ENCODE measurements at places on chromosomes 16 and 17.
A peak's percentile ranks its signal among the peaks of the same experiment; 100 is the strongest.

DNA sequence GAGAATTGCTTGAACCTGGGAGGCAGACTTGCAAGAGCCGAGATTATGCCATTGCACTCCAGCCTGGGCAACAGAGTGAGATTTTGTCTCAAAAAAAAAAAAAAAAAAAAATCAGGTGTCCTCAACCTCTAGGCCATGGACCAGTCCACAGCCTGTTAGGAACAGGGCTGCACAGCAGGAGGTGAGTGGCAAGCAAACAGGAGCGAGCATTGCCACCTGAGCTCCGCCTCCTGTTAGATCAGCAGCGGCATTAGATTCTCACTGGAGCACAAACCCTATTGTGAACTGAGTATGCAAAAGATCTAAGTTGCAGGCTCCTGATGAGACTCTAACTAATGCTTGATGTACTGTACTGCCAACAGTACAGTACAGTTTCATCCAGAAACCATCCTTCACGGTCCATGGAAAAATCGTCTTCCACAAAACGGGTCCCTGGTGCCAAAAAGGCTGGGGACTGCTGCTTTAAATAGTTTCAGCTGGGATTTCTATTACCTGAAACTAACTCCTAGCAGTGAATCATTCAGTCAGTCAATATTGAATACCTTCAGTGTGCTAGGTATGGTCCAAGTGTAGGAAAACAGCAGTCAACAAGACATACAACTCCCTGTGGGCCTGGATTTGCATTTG, 56.3 kb upstream of the DHX40 start:
- DNase-seq: peak; percentile 51

- no peak for DNase-seq
These were observed 98.8 kb upstream of the MED13 start for GRCh38 chr17:62163847-62164246.

GRCh38 chr16:54055864-54056263, 230.7 kb downstream of the IRX3 start:
- DNase-seq: no peak

DNA sequence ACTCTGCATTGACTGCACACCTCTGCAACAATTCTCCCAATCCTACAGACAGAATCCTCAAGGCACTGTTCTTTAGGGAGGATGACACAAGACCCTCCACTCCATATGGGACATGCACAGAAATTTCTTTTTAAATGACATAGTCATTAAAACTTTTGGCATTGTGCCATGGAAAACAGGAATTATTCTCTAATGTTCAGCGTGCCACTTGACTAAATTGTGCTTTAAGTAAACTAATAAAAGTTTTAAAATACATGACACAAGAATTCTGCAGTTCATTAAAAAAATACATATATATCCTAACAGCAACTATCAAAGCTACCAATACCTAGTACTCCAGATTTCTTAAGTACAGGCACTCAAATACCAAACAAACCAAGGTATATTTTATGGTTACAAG, 16.0 kb downstream of the CEP112 start:
- DNase-seq: no peak

GRCh38 chr17:2013994-2014317, 11.2 kb downstream of the RTN4RL1 start:
- DNase-seq: no peak

GRCh38 chr17:43680461-43680860, 18.7 kb upstream of the MEOX1 start:
- no peak for DNase-seq

GRCh38 chr16:13883276-13883675, 36.7 kb upstream of the ERCC4 start:
- no peak for DNase-seq

DNA sequence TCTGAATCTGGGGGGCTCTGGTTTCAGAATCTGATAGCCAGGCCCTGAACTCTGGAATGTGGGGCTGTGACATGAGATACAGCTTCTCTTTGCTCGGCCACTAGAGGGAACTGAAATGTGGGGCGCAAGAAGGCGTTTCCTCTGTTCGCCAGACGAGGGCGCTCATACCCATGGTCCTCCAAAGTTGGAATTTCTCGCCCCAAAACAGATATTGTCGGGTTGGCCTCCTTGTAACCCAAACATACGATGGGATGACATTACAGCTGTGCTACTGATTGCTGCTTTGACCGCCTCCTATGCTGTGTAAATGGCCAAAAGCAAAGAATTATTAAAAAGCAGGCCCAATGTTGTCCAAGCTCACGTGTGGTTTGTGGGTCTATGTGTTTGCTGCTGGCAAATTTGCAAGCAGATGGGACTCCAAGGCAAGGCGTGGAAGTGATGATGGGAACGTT, 13.1 kb upstream of the MSI2 start:
- peak; percentile 93 for DNase-seq

DNA sequence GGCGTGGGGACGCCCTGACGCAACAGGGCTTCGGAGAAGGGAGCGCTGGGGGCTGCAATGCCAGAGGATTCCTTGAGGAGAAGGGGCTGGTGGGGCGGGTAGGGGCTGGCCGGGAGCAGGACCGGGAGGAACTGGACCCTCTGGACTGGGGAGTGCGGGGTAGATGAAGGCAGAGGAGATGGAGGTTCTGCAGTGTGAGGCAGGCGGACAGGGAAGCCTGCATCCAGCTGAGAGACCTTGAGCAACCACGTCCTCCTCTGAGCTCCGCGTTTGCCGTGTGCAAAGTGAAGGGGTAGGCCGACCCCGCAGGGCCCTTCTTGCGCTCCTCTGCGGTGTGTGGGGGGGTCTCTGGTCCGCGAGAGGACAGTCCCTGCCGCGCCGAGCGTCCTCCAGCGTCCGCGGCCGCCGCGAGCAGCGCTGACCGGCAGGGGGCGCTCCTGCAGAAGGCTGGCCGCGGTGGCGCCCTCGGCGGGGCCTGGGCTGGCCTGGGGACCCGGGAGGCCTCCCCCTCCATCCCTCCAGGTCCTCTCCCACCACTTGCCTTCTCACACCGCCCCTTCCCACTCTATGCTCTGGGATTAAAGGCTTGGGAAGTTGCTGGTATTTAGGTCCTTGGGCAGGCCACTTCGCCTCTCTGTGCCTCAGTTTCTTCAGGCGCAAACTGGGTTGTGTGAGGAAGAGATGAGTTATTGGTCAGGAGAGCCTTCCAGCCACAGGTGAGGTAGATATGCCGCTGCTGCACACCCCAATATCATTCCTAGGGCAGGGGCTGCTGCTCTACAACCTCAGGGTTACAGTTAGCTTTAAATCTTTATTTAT, 9.6 kb upstream of the WNT9B start:
- peak; percentile 78 for DNase-seq

DNA sequence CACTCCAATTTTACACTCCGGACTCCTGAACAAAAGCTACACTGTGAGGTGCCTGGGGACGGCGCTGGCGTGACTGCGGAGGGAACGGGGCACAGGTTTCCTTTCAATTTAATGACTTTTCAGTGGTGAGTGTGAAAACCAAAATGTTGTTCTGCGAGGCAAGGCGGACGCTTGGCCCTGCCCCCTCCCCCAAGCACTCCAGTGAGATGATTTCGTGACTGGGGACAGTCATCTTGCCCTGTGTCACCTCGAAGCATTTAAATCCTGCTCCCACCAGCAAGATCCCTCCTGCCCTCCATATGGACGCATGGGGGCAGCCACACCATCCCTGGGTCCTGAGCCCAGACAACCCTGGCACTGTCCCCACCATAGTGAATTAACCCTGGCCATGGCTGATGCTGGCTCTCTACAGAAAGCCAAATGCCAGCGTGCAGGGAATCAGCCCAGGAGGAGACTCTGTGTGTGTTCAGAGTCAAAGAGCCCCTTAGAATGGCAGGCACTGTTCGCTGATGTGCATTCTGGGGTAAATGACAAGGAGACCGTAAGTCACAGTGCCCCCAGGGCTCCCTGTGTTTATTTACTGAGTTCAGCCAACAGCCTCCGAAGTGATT, 41.0 kb downstream of the C16orf95 start:
- no peak for DNase-seq

- no peak for DNase-seq
These were observed 3.8 kb upstream of the HOXB2 start for GRCh38 chr17:48548523-48549280.

DNA sequence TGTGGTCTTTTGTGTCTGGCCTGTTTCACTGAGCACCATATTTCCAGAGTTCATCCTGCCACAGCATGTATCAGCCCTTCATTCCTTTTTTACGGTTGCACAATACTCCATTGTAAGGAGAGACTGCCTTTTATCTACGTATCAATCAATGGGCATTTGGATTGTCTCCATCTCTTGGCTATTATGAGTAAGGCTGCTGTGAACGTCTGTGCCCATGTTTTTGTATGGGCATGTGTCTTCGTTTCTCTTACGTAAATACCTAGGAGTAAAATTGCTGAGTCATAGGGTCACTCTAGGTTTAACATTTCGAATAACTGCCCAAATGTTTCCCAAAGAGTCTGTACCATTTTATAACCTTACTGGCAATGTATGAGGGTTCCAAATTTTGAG, 202.8 kb upstream of the FOXF1 start:
- no peak for DNase-seq

DNA sequence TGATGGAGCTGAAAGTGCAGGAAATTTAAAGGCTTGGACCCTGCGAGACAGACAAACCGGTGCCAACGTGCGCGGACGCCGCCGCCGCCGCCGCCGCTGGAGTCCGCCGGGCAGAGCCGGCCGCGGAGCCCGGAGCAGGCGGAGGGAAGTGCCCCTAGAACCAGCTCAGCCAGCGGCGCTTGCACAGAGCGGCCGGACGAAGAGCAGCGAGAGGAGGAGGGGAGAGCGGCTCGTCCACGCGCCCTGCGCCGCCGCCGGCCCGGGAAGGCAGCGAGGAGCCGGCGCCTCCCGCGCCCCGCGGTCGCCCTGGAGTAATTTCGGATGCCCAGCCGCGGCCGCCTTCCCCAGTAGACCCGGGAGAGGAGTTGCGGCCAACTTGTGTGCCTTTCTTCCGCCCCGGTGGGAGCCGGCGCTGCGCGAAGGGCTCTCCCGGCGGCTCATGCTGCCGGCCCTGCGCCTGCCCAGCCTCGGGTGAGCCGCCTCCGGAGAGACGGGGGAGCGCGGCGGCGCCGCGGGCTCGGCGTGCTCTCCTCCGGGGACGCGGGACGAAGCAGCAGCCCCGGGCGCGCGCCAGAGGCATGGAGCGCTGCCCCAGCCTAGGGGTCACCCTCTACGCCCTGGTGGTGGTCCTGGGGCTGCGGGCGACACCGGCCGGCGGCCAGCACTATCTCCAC, at the start of gene NOG:
NOG (plus strand) TSS at position 54 of the 674 bp plus-strand sequence; CDS start at position 579, 525 bp downstream.
- peak; percentile 70 for DNase-seq

DNA sequence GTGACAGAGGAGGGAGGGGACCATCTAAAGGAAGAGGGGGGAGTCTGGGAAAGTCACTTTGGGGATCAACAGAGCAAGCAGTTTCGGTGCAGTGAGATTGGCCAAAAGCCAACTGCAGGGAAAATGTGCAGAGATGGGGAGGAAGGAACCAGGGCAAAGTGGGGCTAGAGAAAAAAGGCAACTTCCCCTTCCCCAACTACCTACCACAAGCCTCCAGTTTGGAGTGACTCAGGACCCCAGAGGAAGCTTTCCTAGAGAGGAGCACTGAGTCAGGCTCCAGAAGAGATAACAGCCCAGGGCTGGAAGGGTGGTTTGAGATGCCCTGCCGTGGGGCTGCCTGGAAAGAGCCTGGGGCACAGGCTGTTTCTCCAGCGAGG, 6.9 kb upstream of the CD300LD start:
- no peak for DNase-seq

GRCh38 chr17:44307387-44308186, 814 bp upstream of the RUNDC3A start:
- peak; percentile 82 for DNase-seq

- no peak for DNase-seq
These were observed 21.5 kb upstream of the ATP5MC1 start for GRCh38 chr17:48871035-48871550.

DNA sequence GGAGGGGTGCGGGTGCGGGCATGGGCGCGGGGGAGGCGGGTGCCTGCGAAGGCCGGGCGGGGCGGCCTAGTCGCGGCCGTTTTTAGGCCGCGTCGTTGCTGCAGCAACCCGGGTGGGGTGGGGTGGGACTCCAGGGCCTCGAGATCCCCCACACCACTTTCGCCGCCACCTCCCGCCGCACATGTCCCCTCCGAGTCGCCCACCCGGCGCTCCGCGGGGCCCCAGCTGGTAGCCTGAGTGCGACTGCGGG, 11.3 kb downstream of the TBX2 start:
- no peak for DNase-seq

- DNase-seq: no peak
These were observed 11.0 kb upstream of the CCR7 start for GRCh38 chr17:40576113-40576740.

- DNase-seq: no peak
These were observed 483.1 kb upstream of the ERCC4 start for GRCh38 chr16:13436641-13437412.

DNA sequence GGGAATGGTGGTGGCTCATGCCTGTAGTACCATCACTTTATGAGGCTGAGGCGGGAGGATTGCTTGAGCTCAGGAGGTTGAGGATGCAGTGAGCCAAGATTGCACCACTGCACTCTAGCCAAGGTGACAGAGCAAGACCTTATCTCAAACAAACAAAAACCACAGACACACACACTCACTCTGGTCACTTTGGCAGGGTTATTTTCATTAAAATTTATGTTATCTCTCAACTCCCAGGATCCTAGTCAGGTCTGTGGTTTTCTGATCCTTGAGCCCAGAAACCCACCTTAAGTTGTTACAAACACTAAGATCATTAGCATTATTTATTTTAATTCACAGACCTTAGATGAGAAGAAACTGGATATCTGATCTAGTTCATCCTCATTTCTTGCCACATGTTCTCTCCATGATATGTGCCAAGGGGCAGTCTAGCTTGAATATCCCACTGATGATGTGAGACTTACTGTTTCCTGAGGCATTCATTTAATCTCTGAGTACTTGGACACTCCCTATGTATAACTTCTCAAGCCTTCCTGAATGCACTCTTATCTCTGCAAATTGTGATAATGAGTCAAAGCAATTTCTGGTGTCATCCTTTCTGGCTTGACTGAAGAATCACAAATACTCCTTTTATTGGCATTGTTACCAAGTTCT, 9.6 kb downstream of the ABHD15 start:
- DNase-seq: no peak

DNA sequence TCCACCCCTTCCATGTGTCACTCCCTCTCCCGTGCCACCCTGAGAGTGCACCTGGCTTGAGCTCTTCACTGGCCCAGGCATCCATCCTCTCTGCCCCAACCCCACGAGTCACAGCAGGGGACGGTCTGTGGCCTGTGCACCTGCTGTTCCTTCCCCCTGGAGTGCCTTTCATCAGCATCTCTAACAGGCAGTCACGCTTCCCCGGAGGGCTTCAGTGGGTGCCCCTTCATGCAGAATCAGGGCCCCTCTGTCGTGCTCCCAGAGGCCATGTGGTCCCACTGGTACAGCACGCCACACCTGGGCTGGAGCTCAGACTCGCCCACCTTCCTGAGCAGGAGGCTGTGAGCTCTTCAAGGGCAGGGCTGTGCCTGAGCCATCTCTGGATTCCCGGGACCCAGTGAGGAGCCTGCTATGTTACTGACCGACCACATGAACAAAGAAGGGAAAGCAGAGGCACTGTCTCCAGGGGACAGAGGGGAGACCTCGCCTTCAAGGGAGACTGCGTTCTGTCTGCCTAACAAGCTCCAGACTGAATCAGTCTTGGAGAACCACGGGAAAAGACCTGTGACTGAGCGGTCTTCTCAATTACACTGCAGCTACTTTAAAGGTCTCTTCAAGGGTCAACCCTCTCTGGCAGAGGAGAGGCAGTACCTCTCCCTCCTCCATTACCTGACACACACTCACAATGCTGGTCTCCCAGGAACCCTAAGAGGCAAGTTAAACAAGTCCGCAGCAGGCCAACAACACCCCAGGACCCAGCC, 78.8 kb upstream of the DOC2B start:
- peak; percentile 40 for DNase-seq
